ENCODE measurements at places on chromosomes 2 and 18. TPM values are rescaled to one million over a fixed set of nuclear protein-coding genes. Genes with fewer than 3 reads are reported as not detected.

Gene CNTNAP5
- not detected for total RNA-seq

Gene DQX1
- total RNA-seq, result 4.3 TPM

Gene LAMA3
- 269 TPM for total RNA-seq

Gene HOXD9
- not detected for total RNA-seq

Gene MYOM1
- 0.21 TPM for total RNA-seq

Gene TRIP12
- 265 TPM for total RNA-seq

Gene DES
- not detected for total RNA-seq

Gene ACTG2
- not detected for total RNA-seq

Gene CHRND
- not detected for total RNA-seq

Gene ALLC
- total RNA-seq, result not detected

Gene CD8B2
- total RNA-seq, result not detected

Gene MRPL33
- 233 TPM for total RNA-seq

Gene MARCO
- 2.4 TPM for total RNA-seq

Gene REG3G
- not detected for total RNA-seq

Gene SCYGR4
- total RNA-seq, result not detected

Gene CHST10
- 4.0 TPM for total RNA-seq

Gene NGEF
- 7.4 TPM for total RNA-seq

Gene CCDC121
- 0.61 TPM for total RNA-seq

Gene MLPH
- total RNA-seq, result 27.1 TPM
